SHP77 treated with DMSO at 0.1 percent for 48 hours (cell line): ENCODE measurements at places on chromosomes 4 and X.

GRCh38 chrX:115939070-115939469 lies 231.5 kb upstream of the AGTR2 start:
- no peak for DNase-seq

DNA sequence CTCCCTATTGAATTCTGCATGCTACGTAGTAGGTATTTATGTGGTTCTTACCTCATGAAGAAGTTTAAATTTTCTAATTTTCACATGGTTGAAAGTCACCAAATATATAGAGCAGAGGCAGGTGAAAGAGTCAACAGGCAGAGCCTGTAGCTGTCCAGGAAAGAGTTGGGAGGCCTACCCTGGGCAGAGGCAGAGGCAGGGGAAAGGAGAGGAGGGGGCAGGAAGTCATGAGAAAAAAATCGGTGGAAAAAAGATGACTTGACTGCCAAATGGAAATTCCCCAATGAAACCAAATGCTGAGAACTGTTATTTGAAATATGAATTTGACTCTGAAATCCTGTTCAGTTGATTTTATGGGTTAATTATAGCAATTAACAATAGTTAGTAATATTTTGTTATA lies 23.1 kb upstream of the GPR34 start:
- no peak for DNase-seq

- DNase-seq = no peak
Measured at GRCh38 chr4:92421920-92422319, 118.2 kb downstream of the GRID2 start.

- DNase-seq = no peak
Measured at GRCh38 chr4:7798178-7798995, 141.3 kb downstream of the AFAP1 start.

- DNase-seq = no peak
Measured at GRCh38 chr4:28948501-28948900, 1771.7 kb upstream of the PCDH7 start.

- DNase-seq = no peak
Measured at GRCh38 chrX:153623310-153624029, 23.5 kb upstream of the DUSP9 start.

GRCh38 chrX:83934220-83934619 lies 73.3 kb downstream of the CYLC1 start:
- no peak for DNase-seq

GRCh38 chr4:157509341-157509740 lies 288.8 kb downstream of the GRIA2 start:
- no peak for DNase-seq

- DNase-seq = no peak
Measured at GRCh38 chr4:153497988-153498967, 32.1 kb downstream of the TMEM131L start.

DNA sequence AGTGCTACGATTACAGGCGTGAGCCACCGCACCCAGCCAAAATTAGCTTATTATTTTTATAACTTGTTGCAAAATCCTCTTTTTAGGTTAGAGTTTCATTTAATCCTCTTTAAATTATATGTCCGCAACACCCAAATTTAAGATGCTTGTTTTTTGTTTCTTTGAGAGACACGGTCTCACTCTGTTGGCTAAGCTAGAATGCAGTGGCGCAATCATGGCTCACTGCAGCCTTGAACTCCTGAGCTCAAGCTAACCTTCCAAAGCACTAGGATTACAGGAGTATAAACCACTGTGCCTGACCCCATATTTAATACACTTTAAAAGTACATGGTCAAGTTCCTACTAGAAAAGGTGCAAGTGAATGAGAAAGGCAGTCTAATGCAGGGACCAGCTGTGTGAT lies 2.2 kb downstream of the RBBP7 start:
- DNase-seq = no peak

DNA sequence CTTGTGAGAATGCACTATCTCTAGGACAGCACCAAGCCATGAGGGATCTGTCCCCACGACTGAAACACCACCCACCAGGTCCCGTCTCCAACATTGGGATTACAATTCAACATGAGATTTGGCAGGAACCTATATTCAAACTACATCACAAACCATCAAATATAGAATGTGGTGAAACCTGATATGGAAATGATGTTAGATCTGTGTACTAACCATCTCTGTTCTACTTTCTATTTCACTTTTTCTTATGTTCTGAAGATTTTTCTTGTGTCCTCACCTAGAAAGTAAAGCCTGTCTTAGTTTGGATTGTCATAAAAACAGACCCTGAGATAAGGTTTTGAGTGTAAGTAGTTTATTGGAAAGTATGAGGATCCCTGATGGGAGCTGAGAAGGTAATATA lies 37.8 kb upstream of the TACR3 start:
- no peak for DNase-seq

DNA sequence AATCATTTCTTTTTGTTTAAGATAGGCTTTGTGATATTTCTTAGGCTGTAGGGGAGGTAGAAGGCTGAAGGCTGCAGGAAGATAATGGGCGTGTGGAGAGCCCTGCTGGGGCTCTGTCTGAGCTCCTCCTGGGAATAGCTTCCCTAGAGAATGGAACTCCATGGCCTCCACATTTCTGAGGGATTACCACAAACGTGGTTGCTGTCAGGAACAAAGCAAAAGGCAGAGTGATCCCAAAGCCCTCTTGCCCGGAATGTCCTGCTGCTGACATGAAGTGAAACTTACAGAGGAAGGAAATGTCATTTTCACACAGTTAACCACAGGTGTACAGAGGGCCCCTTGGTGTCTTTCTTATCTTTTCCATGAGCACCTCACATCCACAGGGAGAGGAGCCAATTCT lies 89.3 kb downstream of the DDIT4L start:
- DNase-seq = no peak

GRCh38 chrX:155857561-155857960 lies 23.6 kb upstream of the VAMP7 start:
- no peak for DNase-seq

GRCh38 chrX:105822138-105823091 lies at the start of gene NRK:
NRK (plus strand) TSS chrX:105822539; CDS start chrX:105822846, 307 bp downstream.
- no peak for DNase-seq

DNA sequence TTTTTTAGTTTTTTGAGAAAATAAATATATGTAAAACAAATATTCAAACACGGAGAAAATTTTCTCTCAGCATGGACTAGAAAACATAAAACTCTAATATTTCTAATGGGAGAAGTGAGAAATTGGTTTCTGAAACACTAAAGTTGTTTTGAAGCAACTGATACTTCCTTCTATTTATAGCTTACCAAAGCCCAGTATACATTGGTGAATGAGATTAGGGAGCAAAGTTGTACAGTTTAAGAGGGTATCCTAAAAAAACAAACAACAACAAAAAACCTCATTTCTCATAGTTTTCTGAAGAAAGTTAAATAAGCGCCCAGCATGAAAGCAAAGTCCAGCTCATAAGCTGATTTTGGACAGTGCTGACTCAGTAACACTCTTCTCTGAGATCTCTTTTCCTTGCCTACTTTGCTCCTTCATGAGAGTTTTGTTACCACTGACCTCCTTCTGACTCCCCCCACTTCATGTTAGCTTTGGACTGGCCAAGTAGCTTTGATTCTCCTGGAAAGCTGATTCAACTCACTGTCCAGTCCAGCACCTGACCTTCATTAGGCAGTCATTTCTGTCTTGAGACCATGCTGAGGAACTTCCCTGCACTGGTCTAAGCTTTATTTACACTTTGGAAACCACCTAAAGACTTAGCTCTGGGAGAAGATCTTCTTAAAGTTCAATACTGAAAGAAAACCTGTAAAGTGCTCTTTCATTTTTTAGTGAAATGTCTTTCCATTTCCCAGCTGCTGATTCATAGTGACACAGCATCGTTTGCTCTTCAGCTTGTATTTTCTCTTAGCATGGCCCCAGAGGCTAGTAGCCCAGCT lies 21.8 kb upstream of the P2RY10 start:
- DNase-seq = no peak

DNA sequence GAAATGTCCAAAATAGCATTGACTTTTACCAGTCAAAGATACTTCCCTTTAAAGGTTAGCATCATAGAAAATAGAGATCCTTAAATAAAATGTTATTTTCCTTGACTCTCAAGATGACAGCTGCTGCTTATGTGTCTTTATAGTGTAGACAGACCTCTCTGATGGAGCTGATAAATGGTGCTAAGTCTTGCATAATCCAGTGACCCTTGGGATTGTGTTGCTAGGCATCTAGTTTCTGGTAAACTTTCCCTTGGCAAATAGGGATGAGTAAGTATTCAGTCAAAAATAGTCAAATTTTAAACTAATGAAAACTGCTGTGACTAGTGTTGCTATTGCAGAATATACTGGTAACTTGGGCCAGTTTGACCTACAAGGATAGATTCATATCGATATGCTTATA lies 53.6 kb downstream of the MBNL3 start:
- DNase-seq = no peak
